ENCODE measurements at places on chromosomes 5 and 9.

- DNase-seq: no peak
These were observed 42.2 kb downstream of the NEURL1B start for GRCh38 chr5:172683264-172683644.

DNA sequence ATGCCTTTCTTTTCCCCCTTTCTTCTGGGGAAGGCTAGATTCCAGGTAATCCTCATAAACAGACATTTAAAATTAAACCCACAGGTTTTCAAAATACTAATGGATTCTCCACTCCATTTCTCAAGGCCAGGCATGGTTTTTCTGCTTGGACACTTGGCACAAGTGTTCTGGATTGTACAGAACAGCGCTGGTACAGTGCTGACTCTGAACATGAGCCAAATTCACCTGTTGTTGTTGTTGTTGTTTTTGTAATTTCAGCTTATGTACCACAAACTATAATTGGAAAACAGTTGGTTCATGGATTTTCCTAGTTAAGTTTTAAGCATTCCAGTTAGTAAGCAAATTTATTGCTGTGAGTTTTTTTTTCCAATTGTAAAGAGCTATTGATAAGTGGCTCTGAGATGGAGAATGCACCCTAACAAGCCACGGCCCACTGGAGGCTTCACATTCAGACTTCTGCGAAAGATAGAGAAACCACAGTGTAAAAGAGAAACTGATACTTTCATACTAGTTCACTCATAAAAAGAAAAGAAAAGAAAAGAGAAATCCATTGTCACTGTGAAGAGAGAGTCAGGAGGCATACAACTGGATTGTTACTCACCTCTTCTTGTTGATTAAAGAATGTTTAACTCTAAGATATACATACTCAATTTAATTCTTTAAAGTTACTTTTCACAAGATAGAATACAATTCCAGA, 16.2 kb upstream of the ITGA1 start:
- DNase-seq: no peak

DNA sequence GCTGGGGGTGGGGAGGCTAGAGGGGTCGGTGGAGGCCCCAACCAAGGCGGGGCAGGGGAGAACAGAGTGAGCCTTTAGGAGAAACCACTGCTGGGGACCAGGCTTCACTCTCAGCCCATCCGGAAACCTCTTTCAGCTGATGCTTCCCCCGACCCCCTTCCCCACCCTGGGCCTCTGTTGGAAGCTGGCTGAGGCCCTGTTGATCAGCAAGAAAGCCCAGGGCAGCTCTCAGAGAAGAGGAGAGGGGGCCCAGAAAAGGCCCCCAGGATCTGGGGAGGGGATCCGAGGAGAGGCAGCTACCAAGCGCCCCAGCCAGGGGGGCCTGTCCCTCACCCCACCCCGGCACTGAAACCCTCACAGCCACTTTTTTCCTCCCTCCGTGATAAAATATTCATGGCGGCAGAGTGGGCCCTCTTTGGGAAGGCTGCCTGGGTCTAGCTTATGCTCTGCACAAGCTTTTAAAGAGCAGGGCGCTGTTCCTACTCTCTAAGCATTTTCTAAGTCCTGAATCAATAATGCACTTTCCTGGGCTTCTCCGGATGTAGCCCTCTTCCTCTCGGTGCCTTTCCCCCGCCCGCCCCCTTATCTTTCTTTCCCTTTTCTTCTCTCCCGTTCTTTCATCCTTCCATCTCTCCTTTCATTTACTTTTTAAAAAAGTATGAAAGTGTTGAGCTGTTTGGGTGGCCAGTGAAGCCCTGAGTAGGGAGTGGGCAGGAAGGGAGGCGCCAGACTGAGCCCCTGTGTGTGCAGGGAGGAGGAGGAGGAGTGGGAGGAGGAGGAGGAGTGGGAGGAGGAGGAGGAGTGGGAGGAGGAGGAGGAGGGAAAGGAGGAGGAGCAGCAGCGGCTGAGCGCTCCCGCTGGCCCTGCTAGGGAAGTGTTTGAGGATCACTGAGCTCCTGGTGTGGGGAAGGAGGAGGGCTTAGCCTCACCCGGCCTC, 23.5 kb downstream of the NTNG2 start:
- no peak for DNase-seq

- peak; percentile 99 for DNase-seq
These were observed 6.8 kb downstream of the RALGDS start for GRCh38 chr9:133113949-133114885.

GRCh38 chr5:59354811-59355210, 538.7 kb downstream of the PDE4D start:
- DNase-seq: no peak

GRCh38 chr9:76798527-76798926, 34.3 kb downstream of the PCA3 start:
- DNase-seq: no peak

DNA sequence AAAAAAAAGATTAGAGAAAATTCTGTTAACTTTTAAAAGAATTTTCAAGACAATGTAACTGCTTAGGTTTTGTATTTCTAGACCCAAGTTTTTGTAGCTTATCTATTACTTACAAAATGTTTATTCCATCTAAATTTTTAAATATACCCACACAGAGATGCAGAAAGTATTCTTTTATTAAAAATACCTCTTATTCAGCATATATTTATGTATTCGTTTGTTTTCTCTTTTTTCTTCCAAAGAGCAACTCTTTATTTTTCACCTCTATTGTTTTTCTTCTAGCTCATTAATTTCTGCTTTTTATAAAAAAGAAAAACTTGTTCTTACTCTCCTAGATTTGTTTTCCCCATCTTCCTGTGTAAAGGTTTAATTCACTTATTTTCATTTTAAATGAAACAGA, 180.3 kb downstream of the ZDHHC21 start:
- DNase-seq: no peak

DNA sequence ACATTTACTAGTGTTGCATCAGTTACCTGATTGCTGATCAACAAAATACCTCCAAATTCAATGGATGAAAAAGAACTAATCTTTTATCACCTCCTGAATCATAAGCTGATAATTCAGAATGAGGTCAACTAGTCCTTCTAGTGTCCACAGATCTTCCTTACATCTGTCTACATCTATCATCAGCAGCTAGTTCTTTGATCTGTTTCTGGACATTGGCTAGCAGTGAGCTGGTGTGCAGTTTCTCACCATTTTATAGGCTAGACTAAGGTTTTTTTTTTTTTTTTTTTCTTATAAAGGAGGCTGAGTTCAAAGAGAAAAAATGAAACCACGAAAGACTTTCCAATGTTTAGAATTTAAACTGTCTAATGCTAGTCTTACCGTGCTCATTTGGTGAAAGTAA, 534.3 kb upstream of the ST8SIA4 start:
- DNase-seq: no peak

DNA sequence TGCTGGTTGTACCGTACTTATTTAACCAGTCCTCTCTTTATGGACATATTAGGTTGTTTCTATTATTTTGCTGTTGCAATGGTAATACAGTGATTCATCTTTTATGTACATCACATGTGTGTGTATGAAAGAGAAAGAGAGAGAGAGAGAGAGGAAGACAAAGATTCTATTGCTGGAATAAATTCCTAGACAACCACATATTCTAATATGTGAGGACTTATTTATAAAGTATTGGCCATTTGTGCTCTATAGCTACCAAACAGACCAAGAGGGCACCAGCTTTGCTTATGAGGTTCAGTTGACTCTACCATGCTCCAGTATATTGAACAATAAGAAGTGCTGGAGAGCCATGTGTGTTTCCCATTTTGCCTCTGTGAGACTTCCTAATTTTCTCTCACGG, 513.5 kb downstream of the DMAC1 start:
- no peak for DNase-seq

DNA sequence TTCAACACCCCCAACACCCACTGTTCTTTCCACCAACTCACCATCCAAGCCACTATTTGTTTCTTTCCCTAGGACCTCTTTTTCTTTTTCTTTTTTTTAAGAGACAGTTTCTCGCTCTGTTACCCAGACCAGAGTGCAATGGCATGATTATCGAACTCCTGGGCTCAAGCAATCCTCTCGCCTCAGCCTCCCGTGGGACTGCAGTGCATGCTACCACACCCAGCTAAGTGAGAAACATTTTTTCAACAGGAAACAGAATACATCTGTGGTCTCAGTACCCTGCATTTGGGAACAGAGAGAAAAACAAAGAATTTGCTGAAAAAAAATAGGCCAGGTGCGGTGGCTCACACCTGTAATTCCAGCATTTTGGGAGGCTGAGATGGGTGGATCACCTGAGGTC, 24.6 kb downstream of the B4GALT1 start:
- no peak for DNase-seq

DNA sequence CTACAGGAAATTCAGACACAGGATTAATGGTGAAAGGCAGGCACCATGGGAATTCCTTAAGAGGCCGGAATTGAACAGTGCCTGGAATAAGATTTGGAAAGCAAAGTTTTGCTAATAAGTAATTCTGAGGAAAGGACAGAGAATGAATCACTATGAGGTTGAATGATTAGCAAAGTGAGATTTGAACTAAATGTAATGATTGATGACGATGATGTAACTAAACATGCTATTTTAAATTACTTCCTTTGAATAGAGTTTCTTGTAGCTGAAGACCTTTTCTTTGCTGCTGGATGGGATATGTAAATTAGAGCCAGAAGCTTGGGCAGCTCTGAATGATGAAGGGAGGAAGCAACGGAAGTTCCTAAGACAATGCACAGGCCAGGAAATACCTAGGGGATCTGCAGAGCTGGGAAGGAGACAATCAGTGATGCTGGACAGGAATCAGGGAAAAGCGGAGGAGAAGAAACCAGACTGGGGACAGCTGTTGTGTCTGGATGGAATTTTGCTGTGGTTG, 482.0 kb downstream of the PSAT1 start:
- no peak for DNase-seq

DNA sequence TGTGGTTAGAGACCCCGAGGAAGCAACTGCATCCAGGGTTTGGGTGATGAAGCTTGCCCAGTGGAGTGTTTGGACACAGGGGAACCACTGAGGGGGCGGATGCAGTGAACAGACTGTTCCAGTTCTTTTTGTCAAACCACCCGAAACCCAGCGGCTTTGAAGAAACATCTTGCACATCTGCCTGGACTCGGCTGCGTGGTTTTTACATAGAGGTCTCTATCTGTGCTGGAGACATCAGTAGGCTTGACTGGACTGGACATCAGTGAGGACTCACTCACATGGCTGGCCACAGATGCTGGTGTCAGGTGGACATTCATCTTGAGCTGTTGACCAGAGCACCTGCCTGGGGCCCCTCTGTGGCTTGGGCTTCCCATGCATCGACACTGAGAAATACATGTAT, 15.3 kb upstream of the SPATA31E1 start:
- DNase-seq: no peak

GRCh38 chr5:161889971-161890370, 42.1 kb downstream of the GABRA1 start:
- DNase-seq: peak; percentile 1

- no peak for DNase-seq
These were observed 128.9 kb downstream of the CPLANE1 start for GRCh38 chr5:37120270-37120669.

GRCh38 chr5:107809201-107810034, 138.7 kb upstream of the EFNA5 start:
- no peak for DNase-seq

DNA sequence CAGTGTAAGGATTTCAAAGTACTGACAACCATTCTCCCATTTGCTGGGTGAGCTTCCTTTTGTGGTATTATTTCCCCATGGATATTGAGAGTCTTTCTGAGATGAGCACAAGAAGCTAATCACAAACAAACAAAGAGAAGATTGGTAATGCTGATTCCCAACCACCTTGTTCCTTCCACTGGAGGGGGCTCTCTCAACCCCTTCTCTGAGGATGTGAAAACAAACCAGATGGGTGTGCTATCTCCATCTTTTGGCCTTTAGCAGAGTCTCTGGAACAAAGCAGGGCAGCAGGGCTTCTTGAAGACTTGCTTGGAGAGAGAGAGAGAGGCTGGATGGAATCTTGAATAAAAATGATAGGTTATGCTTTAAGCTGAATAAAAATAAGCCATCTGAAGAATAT, 576.7 kb upstream of the ZNF462 start:
- DNase-seq: no peak

- DNase-seq: no peak
These were observed 235.5 kb downstream of the FANCC start for GRCh38 chr9:95081998-95082397.

Data from trophoblast cell (in vitro differentiated cells and primary cell).